ENCODE measurements at places on chromosomes 6 and 20. TPM values are rescaled to one million over a fixed set of nuclear protein-coding genes. Genes with fewer than 3 reads are reported as not detected.

GRCh38 chr6:144349690-144350527, 64.8 kb downstream of the UTRN start:
- no peaks in the 10 kb centered on the region for H3K27me3 ChIP-seq
- peaks cover 21% of the 10 kb centered on the region for H3K36me3 ChIP-seq
- peak overlapping the region; percentile 70 for H3K4me3 ChIP-seq
- peaks cover 81% of the 10 kb centered on the region for H3K4me1 ChIP-seq

DNA sequence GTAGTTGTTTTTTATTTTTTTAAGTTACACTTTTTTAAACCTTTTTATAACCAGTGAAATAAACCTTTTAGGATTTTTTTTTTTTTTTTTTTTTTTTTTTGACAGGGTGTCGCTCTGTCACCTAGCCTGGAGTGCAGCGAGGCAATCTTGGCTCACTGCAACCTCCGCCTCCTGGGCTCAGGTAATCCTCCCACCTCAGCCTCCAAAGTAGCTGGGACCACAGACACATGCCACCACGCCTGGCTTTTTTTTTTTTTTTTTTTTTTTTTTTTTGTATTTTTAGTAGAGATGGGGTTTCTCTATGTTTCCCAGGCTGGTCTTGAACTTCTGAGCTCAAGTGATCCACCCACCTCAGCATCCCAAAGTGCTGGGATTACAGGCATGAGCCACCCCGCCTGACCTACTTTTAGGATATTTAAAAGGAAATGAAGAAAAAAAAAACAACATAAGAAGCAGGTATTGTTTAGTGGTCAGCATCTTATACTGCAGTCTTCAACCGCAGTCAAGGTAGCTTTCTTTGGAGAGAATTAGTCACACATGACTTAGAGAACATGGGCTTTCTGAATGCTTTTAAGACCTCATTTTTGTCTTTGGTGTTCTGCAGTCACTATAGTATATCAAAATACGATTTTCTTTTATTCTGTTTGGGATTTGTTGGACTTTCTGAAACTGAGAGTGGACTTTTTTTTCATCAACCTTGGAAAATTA, 1.6 kb downstream of the POLR1H start:
- H3K4me1 ChIP-seq, result peaks cover 37% of the 10 kb centered on the region
- H3K27ac ChIP-seq, result peak overlapping the region; percentile 99
- H3K27me3 ChIP-seq, result no peaks in the 10 kb centered on the region
- H3K4me3 ChIP-seq, result peak overlapping the region; percentile 92

The TFAP2A gene
- total RNA-seq, result not detected

DNA sequence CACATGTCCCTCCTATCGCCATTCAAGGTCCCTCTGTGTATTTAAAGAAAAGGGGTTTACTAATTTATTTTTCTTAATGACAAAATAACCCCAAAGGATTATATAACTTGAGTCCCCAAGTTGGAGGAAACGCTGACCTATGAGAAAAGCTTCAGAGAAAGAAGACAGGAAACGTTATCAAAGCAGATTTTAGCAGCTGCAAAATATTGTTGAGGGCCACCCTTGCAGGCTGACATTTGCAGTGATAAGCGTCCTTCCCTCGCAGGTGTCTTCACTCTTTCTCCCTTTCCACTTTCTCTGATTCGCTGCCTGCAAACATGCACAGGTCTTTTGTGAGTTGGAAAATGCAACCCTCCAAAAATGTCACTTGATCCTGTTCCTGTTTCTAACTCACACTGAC, 103.2 kb upstream of the RIPOR2 start:
- peak overlapping the region; percentile 83 for H3K4me3 ChIP-seq
- H3K36me3 ChIP-seq, result peaks cover 9% of the 10 kb centered on the region
- H3K4me1 ChIP-seq, result peaks cover 75% of the 10 kb centered on the region
- no peak for DNase-seq
- peak overlapping the region; percentile 92 for H3K27ac ChIP-seq

- peaks cover 13% of the 10 kb centered on the region for H3K4me1 ChIP-seq
- no peak overlapping the region for H3K27ac ChIP-seq
- H3K36me3 ChIP-seq, result no peaks in the 10 kb centered on the region
- H3K4me3 ChIP-seq, result no peak overlapping the region
- DNase-seq, result no peak
- H3K27me3 ChIP-seq, result peaks cover 47% of the 10 kb centered on the region
These were observed 181.2 kb downstream of the TBXT start for GRCh38 chr6:165986311-165986913.

The MAP1LC3A gene
- 1.0 TPM for total RNA-seq

DNA sequence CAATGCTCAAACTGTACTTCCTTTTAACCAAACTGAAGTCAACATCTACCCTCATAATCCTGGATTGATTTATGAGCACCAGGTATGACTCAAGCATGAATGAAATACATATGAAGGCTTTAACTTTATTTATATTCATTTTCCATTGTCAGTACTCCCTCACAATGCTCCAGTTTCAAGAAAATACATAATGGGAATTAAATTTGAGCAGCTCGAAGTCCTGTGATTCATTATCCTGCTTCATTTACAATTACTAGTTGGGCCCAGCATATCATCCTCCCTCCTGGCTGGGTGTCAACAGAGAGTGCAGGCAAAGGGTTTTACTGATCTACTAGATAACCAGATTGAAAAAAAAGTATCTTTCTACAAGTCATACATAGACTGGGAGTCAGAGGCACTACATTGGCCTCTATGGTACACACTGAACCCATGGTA, 10.1 kb downstream of the SAMHD1 start:
- H3K27ac ChIP-seq, result peak overlapping the region; percentile 81

The HLA-DMB gene
- total RNA-seq, result 3.5 TPM
